ENCODE measurements at places on chromosomes 6 and 20.

GRCh38 chr20:2142649-2143048, 41.0 kb downstream of the STK35 start:
- no peak for DNase-seq

GRCh38 chr6:160457823-160458222, 109.6 kb downstream of the SLC22A3 start:
- DNase-seq = no peak

GRCh38 chr6:34189806-34190503, 44.1 kb upstream of the GRM4 start:
- DNase-seq = no peak

DNA sequence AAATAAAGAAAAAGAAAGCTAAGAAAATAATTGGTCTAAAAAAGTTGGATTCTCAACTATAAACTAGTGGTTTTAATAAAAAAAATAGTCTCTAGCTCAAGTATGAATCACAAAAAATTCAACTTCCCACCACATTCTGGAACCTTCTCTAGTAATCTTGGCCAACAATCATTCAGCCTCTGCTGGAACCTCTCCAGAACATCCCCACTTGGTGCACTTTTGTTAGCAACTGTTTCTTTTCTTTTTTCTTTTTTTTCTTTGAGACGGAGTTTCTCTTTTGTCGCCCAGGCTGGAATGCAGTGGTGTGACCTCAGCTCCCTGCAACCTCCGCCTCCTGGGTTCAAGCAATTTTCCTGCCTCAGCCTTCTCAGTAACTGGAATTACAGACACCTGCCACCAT, 35.7 kb downstream of the TXLNB start:
- no peak for DNase-seq
